ENCODE measurements at places on chromosomes 3 and 15. TPM values are rescaled to one million over a fixed set of nuclear protein-coding genes. Genes with fewer than 3 reads are reported as not detected.
A peak's percentile ranks its signal among the peaks of the same experiment; 100 is the strongest.

The IQCH gene
- total RNA-seq = 7.5 TPM

The ADGRG7 gene
- total RNA-seq = not detected

The PLSCR5 gene
- total RNA-seq = not detected

The LDHAL6B gene
- not detected for total RNA-seq

The UCN2 gene
- total RNA-seq = 2.8 TPM

The RETNLB gene
- total RNA-seq = not detected

The PTX3 gene
- 0.59 TPM for total RNA-seq

DNA sequence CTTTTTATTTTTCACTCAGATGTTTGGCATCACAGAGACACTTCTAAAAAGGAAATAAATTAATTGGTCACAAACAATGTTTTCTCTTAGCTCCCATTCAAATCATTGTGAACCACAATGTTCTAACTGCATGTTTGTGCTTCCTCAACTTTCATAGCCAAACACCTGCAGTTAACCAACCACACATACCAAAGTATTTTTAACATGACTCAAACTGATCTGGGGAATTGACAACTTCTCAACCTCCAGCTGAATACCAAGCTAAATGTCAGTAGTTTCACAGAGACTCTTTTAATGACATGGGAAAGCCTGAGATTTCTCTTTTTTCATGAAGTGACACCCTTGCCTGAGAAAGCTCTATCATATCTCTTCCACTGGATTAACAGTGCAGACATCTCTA lies 217.9 kb upstream of the MME start:
- DNase-seq = no peak

DNA sequence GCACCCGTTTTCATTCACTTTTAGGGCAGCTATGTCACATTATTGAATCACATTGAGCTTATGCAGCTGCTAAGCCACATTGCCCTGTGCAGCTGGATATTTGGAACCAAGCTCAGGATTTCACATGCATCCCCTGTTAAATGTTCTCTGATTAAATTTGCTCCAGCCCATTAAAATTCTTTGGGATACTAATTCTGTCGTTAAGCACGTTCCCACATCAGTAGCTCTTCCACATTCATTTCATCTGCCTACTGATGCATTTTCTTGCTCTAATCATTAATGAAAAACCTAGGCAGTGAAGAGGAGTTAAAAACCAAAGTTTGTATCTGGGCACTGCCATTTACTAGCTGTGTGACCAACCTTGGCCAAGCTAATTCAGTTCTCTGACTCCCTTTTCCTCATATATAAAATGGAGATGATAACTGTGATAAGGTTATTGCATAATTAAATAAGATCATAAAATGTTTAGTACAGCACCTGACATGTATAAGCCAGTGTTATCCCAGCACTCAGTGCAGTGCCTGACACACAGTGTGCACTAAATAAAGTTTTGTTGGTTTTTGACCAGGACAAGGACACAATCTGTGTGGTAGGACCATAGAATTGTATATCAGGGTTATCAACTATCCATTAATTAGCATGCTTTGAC lies 222.2 kb upstream of the ATP11B start:
- no peak for DNase-seq

GRCh38 chr15:75347222-75348033 lies 589 bp downstream of the NEIL1 start:
- DNase-seq = no peak

- peak; percentile 42 for DNase-seq
Measured at GRCh38 chr3:88031642-88032077, 27.1 kb downstream of the CGGBP1 start.

- no peak for DNase-seq
Measured at GRCh38 chr3:24854748-24855147, 360.1 kb upstream of the THRB start.

GRCh38 chr3:107285197-107285596 lies 92.0 kb upstream of the CCDC54 start:
- DNase-seq = no peak

DNA sequence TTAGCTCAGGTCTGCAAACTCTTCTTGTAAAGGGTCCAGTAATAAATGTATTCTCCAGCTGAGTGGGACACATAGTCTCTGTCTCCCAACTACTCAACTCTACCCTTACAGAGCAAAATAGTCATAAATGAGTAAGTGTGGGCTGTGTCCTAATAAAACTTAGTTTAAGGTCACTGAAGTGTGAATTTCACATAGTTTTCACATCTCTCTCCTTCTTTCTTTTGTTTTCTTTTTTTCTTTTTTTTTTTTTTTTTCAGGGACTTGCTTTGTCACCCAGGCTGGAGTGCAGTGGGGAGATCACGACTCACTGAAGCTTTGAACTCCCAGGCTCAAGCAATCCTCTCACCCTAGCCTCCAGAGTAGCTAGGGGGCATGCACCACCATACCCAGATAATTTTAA lies 1.9 kb upstream of the ACTL6A start:
- no peak for DNase-seq

DNA sequence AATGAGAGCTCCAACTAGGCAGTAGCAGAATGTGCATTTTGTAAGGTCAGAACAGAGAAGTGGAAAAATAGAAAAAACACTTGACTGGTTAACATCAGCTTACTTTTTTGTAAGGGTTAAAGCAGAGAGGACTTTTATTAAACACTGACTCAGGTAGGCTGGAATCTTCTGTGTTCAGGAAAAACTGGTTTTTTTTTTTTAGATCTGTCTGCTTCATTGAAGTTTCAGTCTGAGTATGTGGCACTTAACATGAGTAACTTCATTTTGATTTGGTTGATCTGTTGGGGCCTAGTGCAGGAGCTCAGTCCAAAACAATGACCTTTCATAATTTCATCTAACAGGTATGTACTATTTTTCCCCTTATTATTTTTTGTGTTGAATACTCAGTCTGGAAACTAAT lies 141.1 kb downstream of the DOCK3 start:
- DNase-seq = no peak

GRCh38 chr3:1439395-1439794 lies 346.6 kb downstream of the CNTN6 start:
- no peak for DNase-seq

- no peak for DNase-seq
Measured at GRCh38 chr15:63089260-63090043, 32.2 kb upstream of the LACTB start.

DNA sequence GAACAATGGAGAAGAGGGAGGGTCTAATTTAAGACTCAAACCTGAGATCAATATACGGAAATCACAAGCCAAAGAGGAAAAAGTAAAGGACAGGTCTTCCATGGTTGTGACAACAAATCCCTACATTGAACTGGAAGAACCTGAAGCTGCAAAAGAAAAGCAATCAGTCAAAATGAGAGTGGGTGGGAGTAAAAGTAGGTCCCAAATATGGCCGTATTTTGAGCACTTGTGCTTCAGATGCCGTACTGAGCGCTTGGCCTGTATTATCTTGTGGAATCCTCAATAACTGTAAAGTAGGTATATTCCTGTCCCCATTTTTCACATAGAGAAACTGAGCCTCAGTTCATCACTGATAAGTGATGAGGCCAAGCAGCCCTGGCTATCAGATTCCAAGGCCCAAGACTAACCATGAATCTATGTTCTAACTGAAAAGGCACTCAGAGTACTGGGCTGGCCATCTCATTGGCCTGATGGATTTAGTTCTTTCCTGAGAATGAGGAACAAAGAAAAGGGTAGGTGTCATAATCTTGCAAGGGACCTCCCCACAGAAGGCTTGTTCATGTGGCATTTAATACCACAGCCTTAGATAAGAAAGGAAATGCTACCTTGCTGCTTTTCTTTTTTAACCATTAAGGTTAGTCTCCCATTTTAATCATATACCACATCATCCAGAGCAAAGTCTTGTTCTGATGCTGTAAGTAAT lies 52.5 kb downstream of the LRRN1 start:
- no peak for DNase-seq

DNA sequence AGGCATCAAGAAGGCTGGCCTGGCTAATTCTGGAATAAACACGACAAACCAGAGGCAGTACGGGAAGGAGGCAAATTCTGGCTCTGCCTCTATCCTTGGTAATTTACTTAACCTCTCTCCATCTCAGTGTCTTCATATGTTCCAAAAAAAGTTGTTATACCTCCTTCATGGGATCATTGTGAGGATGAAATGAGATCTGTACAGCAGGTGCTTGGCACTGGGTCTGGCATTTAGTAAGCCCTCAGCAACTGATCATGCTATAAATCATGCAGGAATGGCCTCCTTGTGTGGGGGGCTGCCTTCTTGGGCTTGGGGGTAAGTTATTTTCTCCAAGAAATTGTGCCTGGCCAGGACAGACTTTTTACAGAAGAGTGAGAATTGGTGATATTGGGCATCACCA lies 38.3 kb upstream of the TRA2B start:
- no peak for DNase-seq

GRCh38 chr3:53252096-53252946 lies 3.5 kb downstream of the TKT start:
- peak; percentile 76 for DNase-seq

GRCh38 chr3:66983101-66983500 lies 15.0 kb upstream of the KBTBD8 start:
- no peak for DNase-seq

DNA sequence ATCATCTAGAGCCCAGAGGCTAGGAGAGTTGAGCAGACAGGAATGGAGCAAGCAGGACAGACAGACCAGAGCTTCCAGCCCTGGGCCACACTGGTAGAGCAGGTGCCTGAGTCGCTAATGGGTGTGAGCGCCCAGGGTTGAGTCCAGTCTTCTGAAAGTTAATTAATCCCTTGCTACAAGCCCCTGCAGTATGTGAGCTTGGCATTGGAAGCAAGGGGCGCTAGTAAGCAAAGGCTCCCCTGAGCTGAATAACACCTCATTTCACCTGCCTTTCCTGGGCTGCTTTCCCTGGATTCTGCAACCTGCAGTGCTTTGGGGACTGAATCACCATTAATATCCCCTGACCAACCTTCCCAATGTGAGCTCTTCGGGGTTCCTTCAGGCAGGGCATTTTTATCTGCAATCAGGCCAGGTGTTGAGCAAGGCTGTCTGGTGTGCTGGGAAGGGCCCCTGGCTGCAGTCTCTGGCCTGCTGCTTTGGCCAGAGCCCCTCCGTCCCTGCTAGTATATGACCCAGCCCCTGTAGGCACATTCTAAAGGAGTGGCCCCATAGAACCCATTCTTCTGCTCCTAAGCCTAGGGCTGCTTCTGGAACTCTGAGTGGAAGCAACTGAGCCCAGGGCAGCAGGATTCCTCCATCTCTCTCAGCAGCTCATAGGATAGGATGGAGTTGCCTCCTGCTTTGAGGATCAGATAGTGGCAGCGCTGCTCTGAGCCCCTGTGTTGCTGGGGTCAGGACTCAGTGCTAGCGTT lies 45.1 kb upstream of the EPHB1 start:
- DNase-seq = no peak

- DNase-seq = no peak
Measured at GRCh38 chr3:50139718-50140423, 15.3 kb upstream of the SEMA3F start.

GRCh38 chr3:40192628-40193027 lies 116.9 kb upstream of the EIF1B start:
- DNase-seq = peak; percentile 13

DNA sequence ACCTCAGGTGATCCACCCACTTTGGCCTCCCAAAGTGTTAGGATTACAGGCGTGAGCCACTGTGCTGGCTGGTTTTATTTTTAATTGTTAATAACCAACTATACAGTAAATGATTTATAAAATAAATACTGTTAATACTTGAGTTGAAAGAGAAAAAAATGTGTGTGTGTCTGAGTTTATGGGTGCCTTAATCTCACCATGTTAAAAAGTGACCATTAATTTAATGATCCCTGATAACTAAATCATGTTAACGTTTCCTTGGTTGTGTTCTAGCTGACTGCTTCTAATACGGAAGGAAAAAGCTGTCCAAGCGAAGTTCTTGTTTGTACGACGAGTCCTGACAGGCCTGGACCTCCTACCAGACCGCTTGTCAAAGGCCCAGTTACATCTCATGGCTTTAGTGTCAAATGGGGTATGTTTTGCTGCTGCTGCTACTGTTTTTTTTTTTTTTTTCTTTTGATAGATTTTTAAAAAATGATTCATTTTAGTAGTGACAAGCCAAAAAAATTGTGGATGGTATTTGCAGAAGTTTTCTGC lies 113.5 kb downstream of the GHSR start:
- peak; percentile 19 for DNase-seq

GRCh38 chr3:53939086-53939582 lies 47.5 kb upstream of the SELENOK start:
- DNase-seq = no peak

- DNase-seq = no peak
Measured at GRCh38 chr3:149080011-149080698, 6.2 kb downstream of the HLTF start.

DNA sequence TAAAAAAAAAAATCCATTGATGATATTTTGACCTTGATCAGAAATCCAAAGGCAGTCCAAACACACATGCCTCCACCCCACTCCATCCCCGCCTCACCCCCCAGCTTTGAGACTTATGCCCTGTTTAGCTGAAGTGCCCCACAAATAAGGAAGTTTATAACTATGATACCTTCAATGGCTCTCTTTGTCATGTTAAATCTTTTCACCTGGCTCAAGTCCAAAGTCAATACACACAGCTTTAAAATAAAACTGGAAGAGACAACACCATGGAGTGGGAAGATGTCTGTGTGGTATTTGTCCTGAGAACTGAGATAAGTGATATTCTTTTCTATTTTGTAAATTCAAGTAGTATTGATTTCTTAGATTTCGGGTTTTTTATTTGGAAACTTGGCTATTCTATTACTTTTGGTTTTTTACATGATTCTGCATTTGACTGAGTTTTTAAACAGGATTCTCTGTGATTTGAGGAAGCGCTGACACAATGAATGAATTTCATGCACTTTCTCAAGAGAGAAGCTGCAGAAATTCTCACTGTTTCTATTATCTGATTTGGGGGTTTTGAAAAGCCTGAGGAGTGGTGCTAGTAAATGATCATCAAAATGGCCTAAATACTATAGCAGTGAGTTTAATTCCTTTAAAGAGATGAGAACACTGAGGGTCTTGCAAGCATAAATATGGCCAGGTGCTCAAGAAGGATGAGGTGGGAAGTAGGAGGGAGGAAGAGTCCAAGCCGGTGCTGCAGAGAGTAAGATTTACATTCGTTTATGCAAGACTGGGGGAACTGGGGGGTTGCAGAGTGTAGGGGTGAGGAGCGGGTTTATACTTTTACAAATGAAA lies 5.2 kb downstream of the FOXB1 start:
- no peak for DNase-seq

DNA sequence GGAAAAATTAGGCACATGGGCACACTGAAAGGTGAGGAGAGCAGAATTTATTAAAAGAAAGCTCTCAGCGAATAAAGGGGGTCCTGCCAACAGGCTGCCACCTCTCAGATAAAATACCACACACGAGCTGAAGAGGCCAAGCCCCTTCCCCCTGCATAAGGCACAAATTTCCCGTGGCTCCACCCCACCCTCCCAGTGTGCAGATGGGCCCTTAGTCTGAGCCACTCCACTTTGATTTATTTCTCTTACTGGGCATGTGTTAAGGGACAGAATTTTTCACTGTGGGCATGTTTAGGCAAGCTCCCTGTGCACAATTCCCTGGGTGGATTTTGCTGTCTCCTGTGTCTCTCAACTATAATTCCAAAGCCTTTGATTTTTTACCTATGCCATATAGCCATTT lies 409.8 kb downstream of the TBL1XR1 start:
- no peak for DNase-seq

- peak; percentile 42 for DNase-seq
Measured at GRCh38 chr3:115146032-115146417, 1.1 kb downstream of the ZBTB20 start.

GRCh38 chr3:150528354-150528797 lies 17.9 kb downstream of the SERP1 start:
- DNase-seq = no peak
